ENCODE measurements at places on chromosomes 7 and 10.

DNA sequence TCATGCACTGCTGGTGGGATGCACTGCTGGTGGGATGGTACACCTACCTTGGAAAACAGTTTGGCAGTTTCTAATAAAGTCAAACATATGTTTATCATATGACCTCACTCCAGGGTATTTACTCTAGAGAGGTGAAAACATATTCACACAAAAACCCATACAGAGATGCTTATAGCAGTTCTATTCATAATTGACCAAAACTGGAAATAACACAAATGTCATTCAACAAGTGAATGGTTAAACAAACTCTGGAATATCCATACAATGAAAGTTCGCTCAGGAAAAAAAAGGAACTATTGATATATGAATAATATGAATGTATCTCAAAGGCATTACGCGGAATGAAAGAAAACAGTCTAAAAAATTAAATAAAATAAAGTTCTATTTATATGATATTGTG is 19.5 kb downstream of the CCDC71L start:
- DNase-seq = no peak

- no peak for DNase-seq
Observed at GRCh38 chr10:131871673-131872005, 29.2 kb upstream of the PPP2R2D start.

GRCh38 chr10:133347710-133348517 is 741 bp downstream of the PRAP1 start:
- DNase-seq = no peak

- DNase-seq = no peak
Observed at GRCh38 chr7:28891192-28891875, 66.8 kb downstream of the TRIL start.

All from stimulated activated CD4-positive, alpha-beta T cell treated with anti-CD3 and anti-CD28 coated beads, Interleukin-1b, Interleukin-23, amount 100 ng/mL, for 24 hours (primary cell).